Stimulated activated CD4-positive, alpha-beta T cell treated with anti-CD3 and anti-CD28 coated beads, TNF-alpha, amount 100 ng/mL, for 1 hour (primary cell): ENCODE measurements at places on chromosomes 5 and 9.

DNA sequence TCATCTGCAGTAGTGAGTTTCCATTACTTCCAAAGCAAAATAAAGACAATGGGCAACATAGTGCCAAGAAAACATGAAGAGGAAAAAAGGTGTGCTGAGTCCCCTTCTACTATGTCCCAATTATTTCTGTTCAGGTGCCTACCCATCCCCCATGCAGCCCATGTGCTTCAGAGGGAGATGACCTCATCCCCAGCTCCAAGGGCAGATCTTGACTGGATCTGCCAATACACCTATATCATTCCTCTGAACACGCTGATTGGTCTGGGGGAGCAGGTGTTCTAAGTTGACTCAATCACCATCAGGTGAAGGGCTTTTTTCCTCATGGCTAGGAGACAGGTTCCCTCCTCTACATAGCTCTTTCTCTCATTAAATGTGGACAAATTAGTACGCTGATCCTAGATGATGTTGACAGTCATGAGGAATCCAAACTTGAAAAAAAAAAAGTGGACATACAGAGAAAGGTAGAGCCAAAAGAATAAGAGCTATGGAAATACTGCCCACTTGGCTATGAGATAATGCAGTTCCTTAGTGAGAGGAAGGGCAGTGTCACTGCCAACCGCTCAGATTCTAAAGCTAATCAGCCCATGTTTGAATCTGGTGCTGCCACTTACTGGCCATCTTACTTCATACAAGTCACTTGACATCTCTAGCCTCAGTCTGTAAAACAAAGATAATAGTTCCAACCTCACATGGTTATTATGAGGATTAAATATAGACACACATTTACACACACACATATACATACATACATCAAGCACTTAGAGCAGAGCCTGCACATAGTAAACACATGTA, 23.1 kb downstream of the PRELID2 start:
- no peak for DNase-seq

DNA sequence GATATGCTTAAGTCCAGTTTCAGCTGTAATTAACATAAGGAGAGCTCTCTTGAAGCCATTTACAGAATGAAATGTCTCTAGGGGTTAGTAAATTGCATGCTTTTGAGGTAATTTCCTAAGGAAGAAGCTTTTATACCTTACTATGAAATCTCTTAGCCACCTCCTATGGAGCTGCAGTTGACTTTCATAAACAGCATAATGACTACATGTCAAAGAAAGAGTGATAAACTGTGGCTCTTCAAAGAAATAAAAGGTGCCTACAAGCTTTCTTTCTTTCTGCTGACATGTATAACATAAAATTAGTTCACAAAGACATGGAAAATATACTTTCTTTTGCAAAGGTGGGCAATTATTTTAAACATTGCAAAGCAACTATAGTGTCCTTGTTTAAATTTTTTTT, 90.8 kb downstream of the TMEM167A start:
- no peak for DNase-seq

- no peak for DNase-seq
These were observed 91.9 kb downstream of the JAKMIP2 start for GRCh38 chr5:147690595-147690994.

- no peak for DNase-seq
These were observed 107.5 kb downstream of the KCNN2 start for GRCh38 chr5:114469372-114469771.

GRCh38 chr5:52469835-52470234, 317.9 kb upstream of the ITGA1 start:
- no peak for DNase-seq

GRCh38 chr9:75372499-75373268, 284.4 kb downstream of the OSTF1 start:
- DNase-seq, result no peak

DNA sequence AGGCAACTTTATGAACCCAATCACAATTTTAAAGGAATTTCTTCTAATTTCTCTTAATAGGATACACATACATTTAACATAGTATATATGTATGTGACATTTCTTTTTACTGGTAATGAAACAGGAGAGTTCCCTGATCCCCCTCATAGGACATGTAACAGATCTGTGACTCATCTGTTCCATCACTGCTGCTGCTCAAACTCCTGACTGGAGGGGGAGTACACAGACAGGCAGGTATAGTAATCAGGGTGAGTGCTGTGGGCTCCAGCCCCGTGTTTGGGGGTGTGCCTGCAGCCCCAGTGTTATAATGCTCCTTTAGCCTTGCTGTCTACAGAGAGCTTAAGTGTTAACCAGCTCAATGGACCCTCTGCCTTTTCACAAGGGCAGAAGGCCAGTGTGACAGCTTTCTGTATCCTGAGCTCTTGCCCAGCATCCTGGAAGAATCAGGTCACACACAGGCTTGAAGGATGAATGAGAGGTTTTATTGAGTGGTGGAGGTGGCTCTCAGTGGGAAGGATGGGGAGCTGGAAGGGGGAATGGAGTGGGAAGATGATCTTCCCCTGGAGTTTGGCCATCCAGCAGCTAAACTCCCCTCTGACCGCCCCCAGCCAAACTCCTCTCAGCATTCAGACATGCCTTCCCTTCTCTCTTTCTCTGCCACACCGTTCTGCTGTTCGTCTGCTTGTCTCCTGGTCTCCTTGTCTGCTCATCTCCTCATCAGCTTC, 161.3 kb downstream of the ZNF608 start:
- DNase-seq, result no peak

GRCh38 chr5:167845952-167846351, 445.5 kb upstream of the WWC1 start:
- DNase-seq, result no peak

GRCh38 chr5:167794121-167794520, 497.3 kb upstream of the WWC1 start:
- DNase-seq, result no peak

GRCh38 chr5:73242735-73243134, 69.7 kb downstream of the TMEM174 start:
- DNase-seq, result no peak

DNA sequence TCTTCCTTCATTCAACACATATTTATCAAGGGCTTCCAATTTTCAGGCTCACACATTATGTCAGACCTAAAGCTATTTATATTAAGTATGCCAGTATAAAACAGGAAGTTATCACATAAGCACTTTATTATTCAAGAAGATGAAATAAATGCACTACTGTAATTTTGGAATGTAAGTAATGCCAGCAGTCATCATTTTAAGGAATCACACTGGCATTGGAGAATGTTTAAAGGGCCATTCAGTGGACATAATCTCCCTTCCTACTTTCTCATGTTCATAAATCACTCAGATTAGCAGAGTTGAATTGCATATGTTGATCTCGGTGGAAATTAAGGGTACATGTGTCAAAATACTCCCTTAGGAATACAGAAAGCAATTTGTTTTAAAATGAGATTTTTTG, 164.4 kb downstream of the GIN1 start:
- no peak for DNase-seq

- DNase-seq, result no peak
These were observed 40.0 kb downstream of the PRR16 start for GRCh38 chr5:120504057-120504456.

DNA sequence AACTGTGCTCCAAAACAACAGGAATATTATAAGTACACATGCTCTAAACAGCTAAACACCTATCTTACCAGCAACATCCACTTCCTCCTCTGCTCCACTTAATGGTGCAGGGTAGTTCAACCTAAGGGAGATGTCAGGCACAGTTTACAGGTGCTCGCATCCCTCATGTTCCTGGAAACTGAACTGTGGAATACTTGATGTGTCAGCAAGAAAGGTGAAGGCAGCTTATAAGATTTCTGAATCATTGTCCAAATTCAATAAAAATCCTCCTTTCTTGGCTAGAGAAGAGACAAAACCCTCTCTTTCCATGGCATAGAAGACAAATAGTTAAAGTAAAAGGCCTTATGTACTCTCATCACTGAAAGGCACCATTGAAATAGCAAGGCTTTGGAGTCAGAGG, 272.2 kb downstream of the FBXL7 start:
- DNase-seq, result no peak

DNA sequence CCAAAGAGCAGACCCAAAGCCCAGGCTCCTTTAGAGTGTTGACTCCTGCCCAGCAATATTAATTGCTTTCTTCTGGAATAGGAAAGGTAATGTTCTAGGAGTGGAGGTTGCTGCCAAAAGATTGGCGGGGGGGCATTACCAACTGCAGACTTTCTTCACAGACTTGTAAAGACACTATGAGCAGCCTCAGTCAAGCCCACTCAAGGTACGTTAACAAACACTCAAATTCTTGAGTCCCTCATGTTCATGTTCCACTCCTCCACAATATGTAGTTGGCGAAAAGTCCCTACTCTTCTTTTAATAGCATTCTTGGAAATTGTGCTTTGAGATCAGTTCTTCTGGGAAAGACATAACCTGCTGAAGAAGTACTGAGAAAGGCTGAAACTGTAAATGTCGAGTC, 409.2 kb upstream of the KIF2A start:
- no peak for DNase-seq

DNA sequence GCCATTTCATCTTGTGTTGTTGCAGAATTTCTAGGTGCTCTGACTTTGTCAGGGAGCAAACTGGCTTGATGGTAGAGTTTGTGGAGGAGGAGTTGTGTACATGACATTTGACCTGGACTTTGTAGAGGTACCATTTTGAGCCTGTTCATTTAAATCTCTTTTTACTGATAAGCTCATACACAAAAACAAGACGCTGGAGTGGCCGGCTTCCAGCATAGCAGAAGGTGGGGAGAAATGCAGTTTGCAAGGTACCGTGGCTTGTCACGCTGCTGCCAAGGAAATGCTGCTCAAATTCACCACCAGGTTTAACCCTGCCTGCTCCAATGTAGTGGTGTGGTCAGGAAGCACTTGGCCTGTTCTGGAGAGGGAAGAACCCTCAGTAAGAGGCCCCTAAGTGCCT, 18.9 kb upstream of the IQGAP2 start:
- DNase-seq, result no peak

GRCh38 chr5:114649878-114650277, 288.0 kb downstream of the KCNN2 start:
- DNase-seq, result no peak

DNA sequence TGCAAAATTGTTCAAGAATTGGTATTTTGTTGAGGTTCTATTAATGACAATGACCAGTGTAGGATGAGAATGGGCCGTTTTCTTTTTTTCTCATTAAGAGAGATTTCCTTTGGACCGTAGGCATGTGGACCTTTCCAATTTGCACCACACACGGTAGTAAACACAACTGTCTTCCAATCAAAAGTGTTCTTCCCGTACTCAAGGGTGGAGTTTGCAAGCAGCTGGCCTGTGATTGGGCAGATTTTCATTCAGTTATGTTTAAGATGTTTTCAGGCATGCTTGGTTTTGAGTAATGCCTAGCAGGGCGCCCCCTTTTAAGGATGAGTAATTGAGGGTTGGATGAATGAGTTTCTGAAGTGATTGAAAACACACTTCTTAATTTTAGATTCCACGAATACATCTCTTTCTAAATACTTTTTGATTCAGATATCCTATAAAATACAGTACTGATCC, 2.5 kb downstream of the KDM3B start:
- DNase-seq, result no peak

DNA sequence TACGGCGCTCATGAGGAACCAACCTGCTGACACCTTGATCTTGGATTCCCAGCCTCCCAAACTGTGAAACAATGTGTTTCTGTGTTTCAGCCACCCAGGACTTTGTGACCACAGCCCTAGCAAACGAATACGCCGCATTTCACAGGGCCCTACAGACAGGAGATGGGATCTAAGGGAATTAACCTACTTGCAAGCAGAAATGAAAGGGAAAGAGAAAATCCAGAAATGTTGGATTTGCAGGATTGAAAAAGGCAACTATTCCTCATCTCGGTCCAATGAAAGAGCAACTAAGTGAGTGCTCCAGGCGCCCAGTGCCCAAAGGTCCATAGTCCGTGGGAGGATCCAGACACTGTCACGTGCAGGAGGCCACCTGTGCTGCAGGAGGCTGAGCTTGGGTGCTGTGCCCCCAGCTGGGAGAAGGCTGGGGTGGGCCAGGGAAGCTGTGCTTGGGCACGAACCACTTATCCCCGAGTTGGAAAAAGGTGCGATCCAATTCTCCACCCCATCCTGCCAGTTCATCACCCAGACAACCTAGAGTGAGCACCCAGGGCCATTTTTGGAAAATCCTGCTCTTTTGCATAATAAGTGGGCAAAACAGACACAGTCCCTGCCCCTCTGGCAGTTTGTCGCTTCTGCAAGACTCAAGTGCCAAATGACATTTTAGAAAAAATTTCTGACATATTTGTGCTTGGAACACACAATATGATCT, 177.9 kb downstream of the C9orf50 start:
- DNase-seq, result no peak

DNA sequence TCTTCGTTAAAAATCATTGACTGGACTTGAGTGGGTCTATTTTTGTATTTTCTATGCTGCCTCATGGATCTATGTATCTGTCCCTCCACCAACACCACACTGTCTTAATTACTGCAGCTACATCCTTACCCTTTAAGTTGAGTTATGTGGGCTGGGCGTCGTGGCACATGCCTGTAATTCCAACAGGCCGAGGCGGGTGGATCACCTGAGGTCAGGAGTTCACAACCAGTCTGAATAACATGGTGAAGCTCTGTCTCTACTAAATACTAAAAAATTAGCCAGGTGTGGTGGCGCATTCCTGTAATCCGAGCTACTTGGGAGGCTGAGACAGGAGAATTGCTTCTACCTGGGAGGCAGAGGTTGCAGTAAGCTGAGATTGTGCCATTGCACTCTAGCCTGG, 48.2 kb downstream of the XRCC4 start:
- no peak for DNase-seq

DNA sequence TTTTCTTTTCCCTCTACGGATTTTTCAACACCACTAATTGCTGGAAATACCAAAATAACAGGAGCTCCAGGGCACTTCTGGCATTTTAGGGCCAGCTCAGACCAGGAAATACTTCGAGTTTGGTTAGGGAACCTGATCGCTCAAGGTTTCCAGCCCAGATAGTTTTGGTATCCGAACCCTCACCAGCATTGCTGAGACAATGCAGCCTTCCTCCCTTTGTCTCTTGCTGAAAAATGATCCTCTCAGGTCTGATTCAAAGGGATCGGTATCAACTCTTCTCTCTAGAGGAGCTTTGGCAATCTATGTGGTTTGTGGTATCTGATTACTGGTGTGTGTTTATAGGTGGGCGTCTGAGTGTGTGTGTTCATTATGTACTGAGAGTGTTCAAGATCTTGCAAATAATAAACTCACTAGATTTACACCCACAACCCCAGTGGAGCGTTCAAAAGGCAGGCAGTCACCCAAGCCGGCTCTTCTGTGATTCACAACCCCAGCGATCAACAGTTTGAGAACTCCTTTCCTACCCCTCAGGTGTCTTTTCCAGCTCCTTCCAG, 122.8 kb upstream of the EGFLAM start:
- no peak for DNase-seq

DNA sequence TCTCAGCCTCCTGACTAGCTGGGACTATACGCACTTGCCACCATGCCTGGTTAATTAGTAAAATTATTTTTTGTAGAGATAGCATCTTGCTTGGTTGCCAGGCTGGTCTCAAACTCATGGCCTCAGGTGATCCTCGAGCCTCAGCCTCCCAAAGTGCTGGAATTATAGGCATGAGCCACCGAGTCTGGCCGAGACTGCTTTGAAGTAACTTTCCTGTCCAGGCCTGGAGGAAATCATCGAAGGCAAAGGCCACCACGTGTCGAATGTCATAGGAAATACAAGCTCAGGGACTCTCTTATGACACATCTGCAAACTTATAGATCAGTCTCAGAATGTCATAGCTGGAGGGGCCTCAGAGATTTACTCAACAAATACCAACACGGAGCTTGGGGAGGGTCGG, 25.1 kb downstream of the RAPGEF1 start:
- DNase-seq, result no peak
